NCI-H187 (cell line): ENCODE measurements at places on chromosomes 4 and X.

DNA sequence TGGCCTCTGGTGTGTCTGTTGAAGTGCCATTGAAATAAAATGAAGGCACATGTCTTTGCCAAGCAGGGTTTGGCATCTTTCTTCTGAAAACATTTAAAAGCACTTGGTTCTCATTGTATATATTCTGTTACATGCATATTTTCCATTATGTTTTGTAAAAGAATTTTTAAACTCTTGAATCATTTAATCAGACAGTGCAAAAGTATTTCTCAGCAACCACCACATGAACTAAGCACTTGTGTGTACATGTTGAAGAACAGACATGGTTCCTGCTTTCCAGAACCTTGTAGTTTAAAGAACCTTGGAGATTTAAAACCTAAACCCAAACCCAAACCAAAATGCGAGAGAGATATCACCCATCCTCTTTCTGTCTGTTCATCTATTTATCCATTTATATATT lies 220.3 kb upstream of the GIMD1 start:
- no peak for DNase-seq

DNA sequence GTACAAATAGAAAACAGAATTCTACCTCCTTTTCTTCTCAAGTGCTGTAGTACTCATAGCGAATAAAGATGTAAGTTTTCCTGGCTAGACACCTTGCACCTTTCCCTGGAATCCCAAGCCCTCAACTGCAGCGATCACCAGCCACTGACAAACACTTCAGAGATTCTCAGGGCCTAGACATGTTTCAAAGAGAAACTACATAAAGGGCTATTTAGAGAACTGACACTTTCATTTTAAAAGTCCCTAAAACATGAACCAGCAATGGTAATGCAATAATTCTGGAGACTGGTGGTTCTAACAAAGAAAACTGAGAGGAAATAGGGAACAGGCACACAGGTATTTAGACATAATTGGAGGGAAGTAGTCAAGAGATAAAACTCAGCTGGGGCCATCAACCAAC lies 35.7 kb downstream of the FANCB start:
- DNase-seq: no peak

DNA sequence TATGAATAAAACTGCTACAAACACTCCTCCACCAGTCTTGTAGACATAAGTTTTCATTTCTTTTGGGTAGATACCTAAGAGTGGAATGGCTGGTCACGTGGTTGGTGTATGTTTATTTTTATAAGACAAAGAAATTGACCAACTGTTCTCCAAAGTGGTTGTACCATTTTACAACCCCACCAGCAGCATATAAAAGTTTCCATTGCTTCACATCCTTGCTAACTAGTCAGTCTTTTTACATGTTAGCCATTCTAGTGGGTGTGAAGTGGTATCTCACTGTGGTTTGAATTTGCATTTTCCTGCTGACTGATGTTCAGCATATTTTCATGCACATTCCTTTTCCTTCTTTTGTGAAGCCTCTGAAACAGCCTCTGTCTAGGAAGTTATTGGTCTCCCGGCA lies 76.2 kb upstream of the ADGRG2 start:
- DNase-seq: no peak

DNA sequence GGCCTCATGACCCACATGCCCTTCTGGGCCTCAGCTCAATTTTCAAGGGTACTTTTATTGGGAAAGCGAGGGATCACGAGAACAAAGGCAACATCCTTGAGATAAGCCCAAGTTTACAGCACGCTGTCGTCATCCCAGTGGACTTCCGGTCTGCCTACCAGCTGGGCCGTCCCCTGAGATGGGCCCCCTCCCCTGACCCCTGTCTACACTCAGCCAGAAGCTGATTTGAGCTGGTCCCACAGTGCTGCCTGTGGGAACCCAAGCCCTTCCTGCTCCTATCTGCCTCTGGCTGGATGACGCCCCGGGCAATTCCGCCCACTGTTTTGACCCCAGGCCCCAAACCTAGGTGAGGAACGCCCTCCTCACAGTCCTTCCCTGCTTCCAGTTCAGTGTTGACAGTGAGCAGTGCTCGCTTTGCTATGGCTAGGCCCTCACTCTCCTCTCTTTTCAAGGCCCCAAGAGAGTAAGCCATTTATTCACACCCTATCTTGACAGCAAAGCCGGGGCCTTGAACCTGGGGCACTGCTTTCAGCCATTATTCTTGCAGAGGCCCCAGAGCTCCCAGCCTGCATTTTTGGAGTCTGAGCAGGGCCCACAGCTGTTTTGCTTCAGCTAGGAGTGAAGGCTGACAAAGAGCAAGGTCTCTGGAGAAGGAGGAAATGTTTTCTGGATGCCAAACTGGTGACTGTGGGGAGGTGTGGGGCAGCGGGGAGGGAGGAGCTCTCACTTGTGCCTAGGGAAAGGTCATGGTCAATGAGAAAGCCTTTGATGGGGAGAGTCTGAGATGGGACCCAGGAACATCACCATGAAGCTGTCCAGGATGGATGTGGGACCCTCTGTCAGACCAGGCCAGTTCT lies 164.6 kb upstream of the BCOR start:
- no peak for DNase-seq

DNA sequence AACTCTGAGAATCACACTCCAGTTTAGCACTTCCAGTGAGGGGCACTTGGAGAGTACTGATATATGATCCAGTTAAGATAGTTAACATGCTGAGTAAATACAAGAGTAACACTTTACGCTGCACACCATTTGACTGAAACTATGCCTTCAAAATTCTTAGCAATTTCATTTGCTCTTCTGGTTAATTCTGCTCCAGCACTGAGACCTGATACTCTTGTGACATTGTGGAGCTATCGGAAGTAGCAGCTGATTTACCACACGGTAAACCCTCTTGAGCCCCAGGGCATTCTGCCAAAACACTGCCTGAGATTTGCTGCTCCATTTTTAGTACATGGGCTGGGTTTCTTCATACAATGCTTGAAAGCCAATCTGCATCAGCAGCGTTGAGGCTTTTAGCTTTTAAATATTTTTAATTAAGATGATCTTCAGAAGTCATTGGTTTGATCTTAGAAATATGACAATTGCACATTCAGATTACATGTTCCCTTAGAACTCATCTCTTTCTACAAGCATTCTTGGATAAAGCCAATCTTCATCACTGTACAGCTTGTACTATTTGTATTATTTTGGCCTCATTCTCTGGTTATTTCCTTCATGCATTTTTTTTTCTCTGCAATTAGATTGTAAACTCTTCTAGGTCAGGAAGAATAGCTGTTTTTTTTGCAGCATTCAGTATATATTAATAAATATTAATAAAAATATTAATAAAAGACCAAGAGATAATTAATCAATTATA lies 67.8 kb upstream of the ETNPPL start:
- peak; percentile 72 for DNase-seq

DNA sequence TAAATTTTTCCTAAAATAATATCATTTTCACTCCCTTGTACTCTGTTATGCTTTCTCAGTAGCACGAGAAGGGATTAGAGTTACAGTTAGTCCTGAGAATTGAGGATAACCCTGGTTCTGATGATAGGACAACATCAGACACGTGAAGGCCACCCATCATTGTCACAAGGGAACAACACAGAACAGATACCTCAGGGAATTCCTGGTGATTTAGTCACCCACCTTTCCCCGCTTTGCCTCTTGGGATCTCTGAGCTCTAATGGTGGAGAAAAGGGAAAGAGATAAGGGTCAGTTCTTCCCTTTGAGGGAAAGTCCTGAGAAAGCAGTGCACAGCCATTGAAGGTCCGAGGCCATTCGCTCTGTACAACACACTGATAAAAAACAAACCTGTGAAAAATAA lies 112.3 kb upstream of the GALNT7 start:
- DNase-seq: no peak

GRCh38 chr4:7831330-7831729 lies 108.3 kb downstream of the AFAP1 start:
- DNase-seq: no peak

GRCh38 chr4:67456577-67457196 lies 88.6 kb downstream of the CENPC start:
- DNase-seq: no peak

DNA sequence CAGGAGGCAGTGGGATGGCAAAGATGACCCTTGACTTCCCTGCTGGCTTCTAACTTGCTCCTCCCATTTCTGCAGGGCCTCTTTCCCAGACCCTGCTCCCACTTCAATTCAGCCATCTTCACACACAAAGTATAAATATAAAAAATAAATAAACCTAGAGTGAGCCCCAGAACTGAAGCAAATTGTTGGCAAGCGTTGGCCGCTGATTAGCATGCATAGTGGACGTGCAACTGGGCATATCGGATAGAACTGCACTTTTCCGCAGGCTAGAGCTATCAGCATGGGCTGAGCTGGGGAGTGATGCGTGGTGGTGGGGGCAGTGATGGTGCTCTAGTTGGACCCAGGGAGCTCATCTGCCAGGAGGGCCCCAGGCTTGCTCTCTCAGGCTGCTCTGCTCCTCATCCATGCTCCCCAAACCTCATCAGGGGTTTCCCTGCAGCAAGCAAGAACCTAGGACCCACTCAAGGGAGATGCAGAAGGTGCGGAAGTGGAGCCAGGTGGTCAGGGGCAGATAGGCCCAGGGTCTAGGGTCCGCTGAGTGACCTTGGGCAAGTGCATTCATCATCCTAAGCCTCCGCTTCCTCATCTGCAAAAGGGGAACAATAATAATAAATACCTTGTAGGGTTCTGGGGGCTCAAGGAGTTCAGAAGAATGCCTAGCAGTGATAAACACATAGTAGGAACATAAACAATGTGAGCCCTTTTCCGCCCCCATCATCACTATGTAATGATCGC lies 146.8 kb upstream of the PJA1 start:
- no peak for DNase-seq

- no peak for DNase-seq
Measured at GRCh38 chrX:7214251-7214650, 66.3 kb upstream of the PUDP start.

DNA sequence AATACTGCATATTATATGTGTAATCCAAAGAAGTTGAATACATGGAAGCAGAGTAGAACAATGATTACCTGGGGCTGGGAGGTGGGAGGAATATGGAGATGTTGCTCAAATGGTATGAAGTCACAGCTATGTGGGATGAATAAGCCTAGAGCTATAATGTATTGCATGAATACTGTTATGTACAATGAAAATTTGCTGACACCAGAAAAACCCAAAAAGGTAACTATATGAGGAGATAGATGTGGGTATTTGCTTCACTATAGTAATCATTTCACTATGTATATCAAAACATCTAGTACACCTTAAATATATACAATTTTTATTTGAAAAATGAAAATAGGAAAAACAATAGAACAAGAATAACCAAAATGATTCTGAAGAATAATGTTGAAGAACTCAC lies 11.2 kb downstream of the PAGE3 start:
- no peak for DNase-seq

DNA sequence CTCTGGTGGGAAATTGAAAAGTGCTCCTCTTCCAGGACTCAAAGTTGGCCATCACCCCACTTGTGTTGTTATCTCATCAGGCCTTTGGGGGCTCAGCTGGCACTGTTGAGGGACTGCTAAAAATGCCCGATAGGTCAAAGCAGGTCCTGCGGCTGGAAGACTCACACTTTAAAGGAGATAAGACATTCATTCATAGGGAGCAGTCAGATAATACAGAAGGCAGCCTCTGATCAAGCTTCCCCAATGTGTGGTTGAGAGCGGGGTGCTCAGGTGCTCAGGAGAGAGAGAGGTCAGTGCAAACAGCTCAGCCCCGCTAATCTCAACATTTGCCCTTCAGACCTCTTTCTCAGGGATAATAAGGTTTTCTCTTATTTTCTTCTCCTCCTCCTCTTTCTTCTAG lies 70.3 kb downstream of the TMEM154 start:
- no peak for DNase-seq

DNA sequence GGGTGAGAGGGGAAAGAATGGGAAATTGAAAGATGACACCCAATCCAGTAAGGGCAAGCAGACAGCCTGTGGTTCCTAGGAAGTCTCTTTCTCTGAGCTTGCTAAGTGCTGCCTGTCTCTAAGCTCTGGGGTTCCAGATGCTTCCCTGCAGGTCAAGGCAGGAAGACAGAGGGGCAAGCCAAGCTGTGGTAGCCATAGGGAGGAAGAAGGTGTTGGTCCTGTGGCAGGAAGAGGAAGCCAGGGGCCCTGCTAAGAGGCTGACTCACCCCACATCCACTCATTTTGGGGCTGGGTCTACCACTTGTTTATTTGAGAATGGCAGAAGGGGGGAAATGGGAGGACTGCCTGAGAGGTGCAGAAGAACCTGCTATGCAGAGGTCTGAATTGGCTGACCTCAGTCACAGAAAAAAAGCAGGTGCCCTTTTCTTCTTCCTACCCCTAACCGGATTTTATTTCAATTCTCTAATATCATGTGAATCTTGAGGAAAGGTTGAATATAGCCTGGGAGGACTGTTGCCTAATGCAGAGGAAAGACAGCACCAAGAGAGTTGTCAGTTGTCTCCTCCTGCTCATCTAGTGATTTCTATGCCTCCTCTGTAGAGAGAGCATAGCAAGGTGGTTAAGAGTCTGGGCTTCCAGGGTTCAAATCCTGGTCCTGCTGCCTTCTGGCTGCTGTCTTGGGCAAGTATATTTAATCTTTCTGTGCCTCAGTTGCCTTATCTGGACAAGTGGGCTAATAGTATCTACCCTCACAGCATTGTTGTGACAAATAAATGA lies 27.4 kb downstream of the HOPX start:
- DNase-seq: no peak

- DNase-seq: no peak
Measured at GRCh38 chr4:149426461-149426860, 389.2 kb downstream of the IQCM start.

GRCh38 chr4:45346816-45347435 lies 620.6 kb upstream of the GNPDA2 start:
- DNase-seq: no peak
